Osteocyte (in vitro differentiated cells): ENCODE measurements at places on chromosomes 5 and 9. TPM values are rescaled to one million over a fixed set of nuclear protein-coding genes. Genes with fewer than 3 reads are reported as not detected.

The FBP1 gene
- not detected in 2 replicates for total RNA-seq

The CREB3 gene
- 39.0 and 45.4 TPM in 2 replicates for total RNA-seq

The GPR151 gene
- not detected in 2 replicates for total RNA-seq

The ENTREP1 gene
- total RNA-seq, result 0.24 and 0.26 TPM in 2 replicates

The ARHGEF28 gene
- total RNA-seq, result 44.9 and 45.3 TPM in 2 replicates
